ENCODE measurements at places on chromosomes 6 and 20.

DNA sequence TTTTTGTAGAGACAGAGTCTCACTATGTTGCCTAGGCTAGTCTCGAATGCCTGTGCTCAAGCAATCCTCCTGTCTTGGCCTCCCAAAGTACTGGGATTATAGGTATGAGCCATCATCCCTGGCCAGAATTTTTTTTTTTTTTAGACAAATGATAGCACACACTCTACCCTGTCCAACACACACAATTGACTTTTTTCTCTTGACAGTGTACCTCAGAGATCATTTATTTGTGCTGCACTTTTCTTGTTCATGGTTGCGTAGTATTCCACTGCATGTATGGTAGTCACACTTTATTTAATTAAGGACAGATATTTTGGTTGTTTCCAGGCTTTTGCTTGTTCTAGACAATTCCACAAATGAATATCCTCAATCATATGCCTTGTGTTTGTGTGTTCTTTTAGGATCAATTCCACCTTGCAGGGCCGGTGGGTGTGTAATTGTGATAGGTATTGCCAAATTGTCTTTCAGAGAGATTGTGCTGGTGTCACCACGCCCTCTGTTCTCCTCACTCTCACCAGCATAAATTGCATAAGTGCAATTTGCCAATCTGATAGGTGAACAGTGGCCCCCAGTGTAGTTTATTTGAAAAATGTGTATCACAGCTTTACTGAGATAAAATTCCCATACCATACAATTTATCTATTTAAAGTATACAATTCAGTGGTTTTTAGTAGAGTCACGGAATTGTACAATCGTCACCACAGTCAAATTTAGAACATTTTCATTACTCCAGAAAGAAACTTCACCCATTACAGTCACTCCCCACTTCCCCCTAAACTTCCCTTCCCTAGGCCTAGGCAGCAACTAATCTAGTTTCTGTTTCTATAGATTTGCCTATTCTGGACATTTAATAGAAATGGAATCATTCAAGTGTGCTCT, 20.1 kb downstream of the SRC start:
- no peak for DNase-seq

- no peak for DNase-seq
Observed at GRCh38 chr6:28429781-28430180, 13.5 kb downstream of the ZSCAN23 start.

DNA sequence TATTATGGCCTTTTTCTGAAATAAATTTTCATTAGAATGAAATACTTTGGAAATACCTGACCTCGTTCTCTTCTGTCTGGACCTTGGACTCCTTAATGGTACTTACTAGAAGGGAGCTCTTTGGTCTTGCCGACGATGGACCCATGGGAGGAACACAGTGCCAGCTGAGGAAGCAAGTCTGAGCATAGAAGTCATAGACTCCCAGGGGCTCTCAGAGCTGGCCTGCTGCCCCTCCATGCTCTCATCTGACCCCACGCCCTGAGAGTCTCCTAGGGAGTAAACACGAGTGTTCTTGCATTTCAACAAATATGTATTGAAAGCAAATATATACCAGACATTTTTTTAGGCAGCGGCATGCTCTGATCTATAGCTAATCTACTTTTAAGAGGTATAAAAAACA, 87.8 kb downstream of the PLEKHG1 start:
- DNase-seq: no peak

- no peak for DNase-seq
Observed at GRCh38 chr6:11445146-11445545, 92.4 kb upstream of the TMEM170B start.

Measured in A549 (cell line).